Fibroblast of lung (primary cell): ENCODE measurements at places on chromosomes 6 and 20.

- no peak for DNase-seq
Observed at GRCh38 chr20:43508604-43509040, 1.1 kb downstream of the L3MBTL1 start.

GRCh38 chr6:155510879-155511278, 55.2 kb upstream of the NOX3 start:
- no peak for DNase-seq

DNA sequence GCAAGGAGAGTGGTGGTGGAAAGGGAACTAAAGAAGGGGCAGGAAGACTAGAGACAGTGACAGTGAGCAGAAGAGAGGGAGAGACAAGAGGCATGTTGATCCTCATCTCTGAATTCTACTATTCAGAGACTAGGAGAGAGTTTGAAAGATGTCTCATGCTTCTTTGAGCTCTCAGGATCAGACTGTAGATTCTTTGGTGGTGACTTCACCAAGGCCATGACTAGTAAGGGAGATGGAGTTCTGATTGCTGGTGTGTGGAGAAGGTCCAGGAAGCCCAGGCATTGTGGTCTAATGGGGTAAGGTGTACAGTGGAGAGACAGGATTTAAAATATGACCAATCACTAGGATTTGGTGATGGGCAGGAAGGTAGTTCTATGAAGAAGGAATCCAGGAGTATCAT, 713 bp downstream of the WFDC9 start:
- DNase-seq: no peak

GRCh38 chr6:34679552-34680253, 16.9 kb downstream of the ILRUN start:
- peak; percentile 58 for DNase-seq
